Stimulated activated CD4-positive, alpha-beta T cell treated with anti-CD3 and anti-CD28 coated beads, Interleukin-2, amount 100 ng/mL, for 4 hours (primary cell): ENCODE measurements at places on chromosomes 3 and 15.

GRCh38 chr3:114879059-114880031, 267.7 kb downstream of the ZBTB20 start:
- no peak for DNase-seq

DNA sequence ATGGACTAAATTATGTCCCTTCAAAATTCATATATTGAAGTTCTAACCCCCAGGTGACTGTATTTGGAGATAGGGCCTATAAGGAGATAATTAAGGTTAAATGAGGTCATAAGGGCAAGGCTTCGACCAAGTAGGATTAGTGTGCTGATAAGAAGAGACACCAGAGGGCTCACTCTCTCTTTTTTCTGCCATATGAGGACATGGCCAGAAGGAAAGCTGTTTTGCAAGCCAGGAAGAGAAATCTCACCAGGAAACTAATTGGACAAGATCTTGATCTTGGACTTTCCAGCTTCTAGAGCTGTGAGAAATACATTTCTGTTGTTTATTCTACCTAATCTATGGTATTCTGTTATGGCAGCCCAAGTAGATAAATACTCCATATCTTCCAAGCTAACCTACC, 503.6 kb upstream of the NAALADL2 start:
- no peak for DNase-seq

DNA sequence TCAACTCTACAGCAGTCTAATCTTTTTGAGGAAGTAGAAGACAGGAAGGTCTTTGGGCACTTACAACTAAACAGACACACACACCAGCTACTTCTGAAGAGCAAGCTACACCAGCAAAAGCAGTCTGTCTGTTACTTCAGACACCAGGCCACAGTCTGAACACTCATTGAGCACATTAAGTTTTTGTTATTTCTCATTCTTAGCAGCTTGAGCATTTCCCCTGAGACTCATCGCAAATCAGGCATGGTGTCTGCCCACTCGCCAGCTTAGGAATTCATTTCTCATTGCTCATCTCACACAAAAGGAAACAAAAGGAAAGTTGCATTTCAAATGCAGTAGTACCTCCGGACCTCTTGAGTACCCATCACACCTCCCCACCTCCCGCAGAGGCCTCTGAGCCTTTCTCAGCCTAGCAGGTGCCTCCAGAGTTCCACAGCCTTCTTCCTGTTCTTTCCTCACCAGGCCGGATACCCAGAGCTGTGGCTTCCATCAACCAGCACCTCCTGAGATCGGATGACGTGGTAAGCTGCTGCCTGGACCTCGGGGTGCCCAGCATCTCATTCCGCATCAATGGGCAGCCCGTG, 302.0 kb downstream of the RYR3 start:
- no peak for DNase-seq

DNA sequence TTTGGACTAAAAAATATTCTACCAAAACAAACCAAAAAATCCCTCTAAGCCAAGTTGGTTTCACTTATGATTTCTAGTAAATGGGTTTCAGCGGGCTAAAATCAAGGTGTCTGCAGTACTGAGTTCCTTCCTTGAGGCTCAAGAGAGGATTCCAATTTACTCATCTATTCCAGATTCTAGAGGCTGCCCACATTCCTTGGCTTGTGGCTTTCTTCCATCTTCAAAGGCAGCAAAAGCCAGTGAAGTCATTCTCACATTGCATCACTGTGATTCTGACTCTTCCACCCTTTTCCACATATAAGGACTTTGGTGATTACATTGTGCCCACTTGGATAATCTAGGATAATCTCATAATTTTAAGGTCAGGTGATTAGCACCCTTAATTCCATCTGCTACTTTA, 48.1 kb downstream of the DPPA2 start:
- no peak for DNase-seq

- DNase-seq: no peak
Measured at GRCh38 chr15:48643206-48643605, 2.3 kb downstream of the FBN1 start.

DNA sequence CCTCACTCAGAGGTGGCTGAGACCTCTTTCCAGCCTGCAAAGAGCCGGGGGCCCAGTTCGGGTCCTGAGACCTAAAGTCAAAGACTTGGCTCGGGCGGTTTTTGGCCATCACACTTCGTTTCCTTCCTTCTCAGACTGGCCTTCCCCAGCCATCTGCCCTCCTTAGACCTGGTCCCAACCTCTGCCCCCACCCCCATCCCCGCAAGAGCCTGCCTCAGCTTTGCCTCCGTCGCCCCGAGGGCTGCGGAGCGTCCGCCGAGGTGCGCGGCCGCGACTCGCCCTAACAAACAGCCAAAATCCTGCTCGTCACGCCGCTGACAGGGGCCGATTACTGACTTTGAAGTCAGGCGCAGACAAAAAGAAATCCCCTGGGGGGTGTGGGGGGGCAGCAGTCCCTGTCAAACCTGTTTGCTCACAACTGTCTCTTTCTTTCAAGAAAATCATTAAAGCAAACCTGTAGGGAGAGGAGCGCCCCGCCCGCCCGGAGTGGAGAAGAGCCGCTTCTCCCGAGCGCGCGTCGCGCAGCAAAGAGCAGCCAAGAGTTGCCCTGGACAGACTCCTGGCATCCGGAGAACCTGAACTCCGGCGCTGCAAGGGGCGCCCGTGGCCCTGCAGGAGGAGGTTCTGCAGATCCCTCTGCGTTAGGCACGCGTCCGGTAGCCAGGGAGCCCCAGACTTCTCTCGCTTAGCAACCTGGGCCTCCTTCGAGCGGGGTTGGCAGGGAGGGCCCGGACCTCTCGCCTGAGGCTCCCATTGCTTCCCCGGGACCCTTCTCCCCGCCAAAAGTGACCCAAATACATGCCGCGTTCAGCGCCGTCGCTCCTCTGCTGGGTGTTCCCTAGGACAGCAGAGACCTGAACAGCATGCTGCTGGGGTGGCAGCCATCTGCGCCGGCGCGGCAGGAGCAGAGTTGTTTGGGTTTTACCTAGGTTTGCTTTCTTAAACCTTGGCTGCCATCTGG, 4.5 kb downstream of the SOX14 start:
- no peak for DNase-seq

- DNase-seq: no peak
Measured at GRCh38 chr3:36992806-36993325, at the start of gene EPM2AIP1. EPM2AIP1 (minus strand) TSS chr3:36993131; CDS start chr3:36993077, 54 bp downstream.

- no peak for DNase-seq
Measured at GRCh38 chr3:120599211-120599610, 3.1 kb downstream of the NDUFB4 start.

- no peak for DNase-seq
Measured at GRCh38 chr15:29139072-29139471, 130.6 kb downstream of the NSMCE3 start.

DNA sequence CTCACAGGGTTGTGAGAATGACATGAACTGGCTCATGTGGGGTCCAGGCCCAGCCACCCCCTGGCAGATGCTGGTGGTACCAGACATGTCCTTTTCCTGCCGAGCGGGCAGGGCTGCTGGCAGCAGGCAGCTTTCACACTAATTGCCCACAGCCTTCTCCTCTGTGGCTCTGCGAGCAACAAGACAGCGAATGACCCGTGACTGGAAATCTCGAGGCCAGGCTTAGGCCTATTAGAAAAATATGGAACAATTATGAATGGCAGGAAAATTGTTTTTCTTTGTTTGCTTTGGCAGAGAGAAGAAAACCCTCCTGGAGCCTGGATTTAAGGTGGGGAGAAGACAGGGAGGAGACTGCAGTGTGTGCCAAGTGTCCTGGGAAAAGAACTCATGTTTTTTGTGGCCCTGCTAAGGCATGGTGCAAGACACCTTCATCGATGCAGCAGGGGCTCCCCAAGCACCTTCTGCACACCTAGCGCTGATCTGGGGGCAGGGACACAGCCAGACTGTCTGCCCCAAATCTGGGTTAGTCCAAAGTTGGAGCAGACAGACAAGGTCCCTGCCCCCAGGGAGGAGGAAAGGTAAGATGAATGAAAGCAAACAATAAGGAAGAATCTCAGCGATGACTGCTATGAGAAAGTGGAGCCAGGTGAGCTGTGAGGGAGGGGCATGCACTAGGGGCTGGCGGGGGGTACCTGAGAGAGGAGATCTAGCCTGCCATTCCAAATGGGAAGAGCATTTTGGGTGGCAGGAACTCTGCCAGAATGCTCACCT, 193.8 kb upstream of the TLE3 start:
- no peak for DNase-seq

DNA sequence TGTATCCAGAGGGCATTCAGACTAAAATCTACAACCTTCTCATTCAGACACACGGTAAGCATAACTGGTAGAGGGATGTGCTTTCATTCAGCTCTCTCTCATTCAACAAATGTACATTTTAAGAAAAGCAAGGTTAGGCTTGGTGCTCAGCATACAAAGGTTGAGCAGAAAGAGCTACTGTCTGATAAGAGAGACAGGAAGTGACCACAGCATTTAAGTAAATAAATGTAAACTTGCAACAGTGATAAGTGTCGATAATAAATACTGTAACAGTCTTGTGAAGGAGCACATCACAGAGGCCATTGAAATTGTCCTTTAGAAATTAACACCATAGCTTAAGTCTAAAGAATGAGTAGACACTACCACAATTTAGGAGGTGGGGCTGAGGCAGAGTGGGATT, 3.4 kb downstream of the CD96 start:
- no peak for DNase-seq

DNA sequence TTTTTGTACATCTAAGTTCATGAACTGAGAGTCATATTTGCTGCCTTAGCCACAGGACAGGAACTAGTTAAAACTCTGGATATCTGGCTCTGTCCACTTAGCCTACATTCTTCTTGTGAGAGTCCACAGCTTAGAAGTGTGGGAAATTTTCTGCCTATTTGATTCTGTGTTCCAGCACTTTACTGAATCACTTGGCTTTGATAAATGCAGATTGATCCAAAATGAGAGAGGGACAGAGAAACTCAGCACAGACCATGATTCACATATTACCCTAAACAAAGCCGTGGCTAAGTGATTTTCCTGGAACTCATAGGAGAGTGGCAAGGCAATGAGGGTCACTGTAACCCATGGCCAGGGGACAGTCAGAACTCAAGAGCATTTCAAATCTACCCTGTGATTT, 87.5 kb upstream of the CADPS start:
- no peak for DNase-seq

DNA sequence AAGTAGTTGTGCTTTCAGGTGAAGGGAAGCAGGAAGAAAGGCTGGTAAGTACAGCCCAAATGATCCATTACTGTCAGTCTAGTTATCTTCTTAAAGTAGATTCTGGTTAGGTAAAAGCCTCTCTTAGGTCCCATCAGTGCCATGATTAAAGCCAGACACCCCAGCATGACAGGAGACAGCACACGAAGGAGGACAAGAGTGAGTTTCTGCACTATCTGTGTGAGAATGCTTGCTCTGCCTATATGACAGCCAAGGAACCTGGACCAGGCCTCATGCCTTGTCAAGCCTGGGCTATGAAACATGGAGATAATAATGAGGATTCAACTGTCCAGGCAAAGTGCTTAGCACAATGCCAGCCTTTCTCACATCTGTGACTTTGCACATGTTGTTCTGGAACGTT, 13.5 kb upstream of the FILIP1L start:
- no peak for DNase-seq

DNA sequence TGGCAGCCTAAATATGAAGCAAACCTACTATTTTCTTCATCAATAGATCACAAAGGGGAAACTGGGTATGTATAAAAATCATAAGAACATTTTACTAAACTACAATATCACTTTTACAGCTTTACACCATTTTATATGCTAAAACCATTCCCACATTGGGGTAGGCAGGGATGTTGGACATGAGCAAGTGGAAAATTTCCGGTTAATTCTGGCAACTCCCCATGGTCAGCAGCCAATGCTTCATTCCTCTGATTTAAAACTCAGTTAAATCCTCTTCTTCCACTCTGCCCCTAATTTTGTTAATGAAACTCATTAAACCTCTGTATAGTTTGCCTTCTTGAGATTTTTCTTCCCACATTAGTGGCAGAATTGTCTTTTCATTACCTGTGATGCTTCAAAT, 552.5 kb upstream of the NECTIN3 start:
- no peak for DNase-seq

DNA sequence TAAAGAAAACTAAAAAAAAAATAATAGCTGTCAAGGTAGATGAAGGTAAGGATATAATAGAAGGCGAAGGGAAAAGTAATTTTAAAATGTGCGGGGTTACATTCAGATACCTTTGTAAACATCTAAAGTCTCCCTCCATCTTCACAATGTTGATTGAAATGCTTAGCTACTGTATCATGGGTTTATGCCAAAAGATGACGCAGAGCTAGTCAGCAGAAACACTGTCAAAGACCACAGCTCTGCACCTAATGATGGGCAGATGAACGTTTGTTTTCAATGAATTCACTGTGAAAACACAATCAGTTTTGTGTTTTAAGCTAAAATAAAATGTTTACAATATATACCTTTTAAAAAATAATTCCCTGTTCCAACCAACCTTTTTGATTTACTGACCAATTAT, 61.2 kb downstream of the RFTN1 start:
- no peak for DNase-seq

DNA sequence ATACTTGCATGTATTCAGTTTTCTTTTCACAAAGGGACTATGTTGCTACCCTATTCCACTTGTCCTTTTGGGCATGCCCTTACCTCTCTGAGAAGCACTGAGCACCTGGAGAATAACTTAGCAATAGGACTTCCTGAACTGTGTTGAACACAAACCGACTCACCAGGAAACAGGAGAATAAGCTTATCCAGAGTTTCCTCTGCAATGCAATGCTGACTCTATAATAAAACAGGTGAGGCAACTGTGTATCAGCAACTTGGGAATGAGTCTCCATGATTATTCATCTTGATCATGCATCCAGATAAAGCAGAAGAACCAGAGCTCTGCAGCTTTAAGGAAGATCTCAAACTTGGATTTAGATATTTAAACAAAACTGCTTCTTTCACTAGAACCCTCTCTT, 806.5 kb downstream of the IGSF11 start:
- no peak for DNase-seq

GRCh38 chr15:25670025-25670554, 193.0 kb downstream of the ATP10A start:
- no peak for DNase-seq

GRCh38 chr3:24683633-24684384, 189.2 kb upstream of the THRB start:
- no peak for DNase-seq

GRCh38 chr15:92277776-92278175, 115.9 kb upstream of the ST8SIA2 start:
- no peak for DNase-seq

- no peak for DNase-seq
Measured at GRCh38 chr3:13500133-13500885, 20.2 kb downstream of the HDAC11 start.

DNA sequence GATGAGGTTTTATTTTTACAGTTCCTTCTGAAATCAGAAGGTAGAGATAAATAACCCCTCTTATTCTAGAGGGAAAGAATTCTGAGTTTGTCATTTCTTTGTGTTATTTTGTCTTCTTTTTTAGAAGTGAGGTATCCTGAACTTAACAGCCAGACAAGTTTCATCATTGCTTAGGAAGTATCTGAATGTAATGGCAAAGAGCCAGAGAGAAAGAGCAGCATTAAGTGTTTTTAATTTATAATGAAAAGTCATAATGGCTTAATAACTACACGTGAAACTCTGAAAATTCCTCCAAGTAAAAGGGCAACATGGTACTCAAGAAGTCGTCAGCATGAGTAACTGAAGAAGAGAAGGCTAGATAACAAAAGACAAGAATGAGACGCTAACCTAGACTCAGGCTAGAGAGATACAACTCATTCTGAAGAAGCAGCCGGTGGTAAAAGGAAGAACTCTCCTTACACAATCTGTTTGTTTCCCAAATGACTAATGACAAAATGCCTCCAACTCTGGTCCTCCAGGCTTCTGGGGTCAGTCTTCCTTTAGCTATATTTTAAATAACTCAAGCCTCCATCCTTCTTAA, 116.2 kb upstream of the NECTIN3 start:
- DNase-seq: no peak
